ENCODE measurements at places on chromosomes 1 and 21. TPM values are rescaled to one million over a fixed set of nuclear protein-coding genes. Genes with fewer than 3 reads are reported as not detected.
A peak's percentile ranks its signal among the peaks of the same experiment; 100 is the strongest.

The NPPA gene
- total RNA-seq, result not detected

The CITED4 gene
- total RNA-seq, result 15.0 TPM

The ADCY10 gene
- total RNA-seq, result 0.20 TPM

The LCK gene
- total RNA-seq, result 472 TPM

The WDR64 gene
- 0.99 TPM for total RNA-seq

The TMIGD3 gene
- 0.42 TPM for total RNA-seq

The AMY1B gene
- total RNA-seq, result not detected

The NHLH1 gene
- 0.33 TPM for total RNA-seq

The PCP4L1 gene
- total RNA-seq, result 1.1 TPM

The SELENBP1 gene
- total RNA-seq, result not detected

The APCS gene
- total RNA-seq, result not detected

The S100B gene
- total RNA-seq, result 16.3 TPM

The PTPN22 gene
- 74.1 TPM for total RNA-seq

DNA sequence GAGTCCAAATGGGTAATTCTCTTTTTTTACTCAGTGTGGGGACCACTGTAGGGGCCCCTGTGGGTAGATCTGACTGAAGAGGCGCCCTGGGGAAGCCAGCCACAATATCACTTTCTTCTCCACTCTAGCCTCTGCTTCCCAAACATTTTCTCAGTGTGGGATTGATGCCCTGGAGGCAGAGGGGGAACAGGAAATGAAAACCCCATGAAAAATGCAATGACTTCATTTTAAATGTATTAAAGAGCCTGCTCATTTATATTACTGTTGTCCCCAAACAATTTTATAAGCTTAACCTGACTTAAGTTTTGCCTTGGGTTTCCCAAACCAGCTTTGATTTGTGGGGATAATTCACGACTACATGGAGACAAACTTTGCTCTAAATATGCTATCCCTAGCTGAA, 181.9 kb downstream of the C1orf94 start:
- H3K36me3 ChIP-seq, result no peaks in the 10 kb centered on the region
- peaks cover 2% of the 10 kb centered on the region for H3K27me3 ChIP-seq
- no peak overlapping the region for H3K27ac ChIP-seq
- DNase-seq, result no peak

GRCh38 chr21:38179511-38179910, 77.3 kb upstream of the KCNJ15 start:
- no peak overlapping the region for H3K27ac ChIP-seq
- no peaks in the 10 kb centered on the region for H3K36me3 ChIP-seq
- peaks cover 7% of the 10 kb centered on the region for H3K27me3 ChIP-seq
- H3K4me1 ChIP-seq, result no peaks in the 10 kb centered on the region

DNA sequence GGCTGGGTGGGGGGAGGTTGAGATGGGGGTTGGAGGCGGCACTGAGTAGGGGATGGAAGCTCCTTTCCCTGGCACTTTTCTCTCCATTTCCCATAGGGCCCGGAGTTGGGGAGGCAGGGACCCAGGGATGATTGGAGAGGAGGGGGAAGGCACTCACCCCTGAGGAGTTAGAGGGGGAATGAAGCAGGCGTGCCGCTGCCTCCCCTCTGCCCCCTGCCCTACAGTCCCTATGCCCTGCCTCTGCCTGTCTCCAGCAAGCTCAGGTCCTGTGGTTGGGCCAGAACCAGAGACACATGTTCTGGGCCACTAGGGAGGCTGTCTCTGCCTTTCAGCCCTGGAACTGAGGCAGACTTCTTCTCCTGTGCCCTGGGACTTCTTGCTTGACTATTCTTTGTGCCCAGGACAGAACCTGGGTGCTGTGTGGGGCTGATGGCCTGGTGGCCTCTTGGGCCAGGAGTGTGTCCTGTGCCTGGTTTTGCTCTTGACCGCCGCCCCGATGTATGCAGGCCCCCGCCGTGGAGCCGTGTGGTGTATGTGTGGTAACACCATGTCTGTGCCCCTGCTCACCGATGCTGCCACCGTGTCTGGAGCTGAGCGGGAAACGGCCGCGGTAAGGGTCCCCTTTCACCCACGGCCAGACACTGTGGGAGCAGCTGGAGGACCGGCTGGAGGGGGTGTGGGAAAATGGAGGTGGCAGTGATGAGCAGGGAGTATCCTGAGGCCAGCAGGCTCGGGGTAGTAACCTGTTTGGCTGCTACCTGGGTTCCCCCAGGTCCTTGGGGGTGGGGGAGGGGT, 1.4 kb downstream of the LYPLA2 start:
- DNase-seq, result no peak
- peak overlapping the region; percentile 98 for H3K27ac ChIP-seq
- peaks cover 12% of the 10 kb centered on the region for H3K4me1 ChIP-seq

DNA sequence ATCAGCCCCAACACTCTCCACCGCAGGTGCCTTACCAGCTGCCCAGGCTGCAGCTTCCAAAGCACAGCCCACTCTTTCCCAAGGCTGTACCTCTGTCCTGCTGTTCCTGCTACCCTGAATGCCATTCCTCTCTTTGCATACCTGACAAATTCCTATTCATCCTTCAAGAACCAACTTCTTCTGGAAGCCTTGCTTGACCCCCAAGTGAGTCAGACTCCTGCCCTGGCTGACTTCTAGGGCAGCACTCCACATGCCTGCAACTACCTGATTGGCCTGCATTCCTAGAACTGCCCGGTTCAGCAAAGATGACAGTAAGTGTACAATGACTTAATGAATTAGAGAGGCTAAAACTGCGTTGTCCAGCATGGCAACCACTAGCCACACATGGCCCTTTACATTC, 20.8 kb upstream of the PDZK1IP1 start:
- H3K27me3 ChIP-seq, result peaks cover 8% of the 10 kb centered on the region
- no peaks in the 10 kb centered on the region for H3K36me3 ChIP-seq
- DNase-seq, result no peak
- peaks cover 2% of the 10 kb centered on the region for H3K4me1 ChIP-seq
- no peak overlapping the region for H3K4me3 ChIP-seq

GRCh38 chr1:12380326-12381249, 150.8 kb downstream of the VPS13D start:
- no peaks in the 10 kb centered on the region for H3K27me3 ChIP-seq
- H3K4me3 ChIP-seq, result no peak overlapping the region
- DNase-seq, result no peak

- no peaks in the 10 kb centered on the region for H3K36me3 ChIP-seq
- no peak overlapping the region for H3K27ac ChIP-seq
- H3K4me3 ChIP-seq, result no peak overlapping the region
- DNase-seq, result no peak
- H3K4me1 ChIP-seq, result peaks cover 8% of the 10 kb centered on the region
These were observed 23.9 kb downstream of the CNIH3 start for GRCh38 chr1:224640018-224640417.

DNA sequence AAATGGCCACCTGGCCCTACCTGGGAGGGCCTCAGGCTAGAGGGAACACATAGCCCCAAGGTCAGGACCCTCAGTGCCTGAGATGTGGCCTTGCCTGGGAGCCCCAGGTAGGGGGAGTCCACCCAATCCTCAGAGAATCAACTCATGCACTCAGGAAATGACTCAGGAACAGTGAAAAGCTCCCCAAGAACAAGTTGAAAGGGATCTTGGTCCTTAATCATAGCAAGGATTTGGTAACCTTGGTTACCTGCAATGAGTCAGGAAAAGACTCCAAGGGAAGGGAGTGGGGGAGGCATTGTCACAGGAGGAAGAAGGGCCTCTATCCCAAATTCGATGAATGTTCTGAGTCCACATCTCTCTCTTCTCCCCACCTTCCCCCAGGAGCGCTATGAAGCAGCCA, 17.0 kb downstream of the MAP7D1 start:
- DNase-seq, result no peak
- no peaks in the 10 kb centered on the region for H3K27me3 ChIP-seq
- no peak overlapping the region for H3K4me3 ChIP-seq
- H3K27ac ChIP-seq, result no peak overlapping the region
- H3K4me1 ChIP-seq, result peaks cover 7% of the 10 kb centered on the region

GRCh38 chr1:13830616-13831280, 130.8 kb downstream of the PRDM2 start:
- no peak overlapping the region for H3K4me3 ChIP-seq
- H3K27me3 ChIP-seq, result peaks cover 2% of the 10 kb centered on the region
- H3K4me1 ChIP-seq, result no peaks in the 10 kb centered on the region
- no peak overlapping the region for H3K27ac ChIP-seq

DNA sequence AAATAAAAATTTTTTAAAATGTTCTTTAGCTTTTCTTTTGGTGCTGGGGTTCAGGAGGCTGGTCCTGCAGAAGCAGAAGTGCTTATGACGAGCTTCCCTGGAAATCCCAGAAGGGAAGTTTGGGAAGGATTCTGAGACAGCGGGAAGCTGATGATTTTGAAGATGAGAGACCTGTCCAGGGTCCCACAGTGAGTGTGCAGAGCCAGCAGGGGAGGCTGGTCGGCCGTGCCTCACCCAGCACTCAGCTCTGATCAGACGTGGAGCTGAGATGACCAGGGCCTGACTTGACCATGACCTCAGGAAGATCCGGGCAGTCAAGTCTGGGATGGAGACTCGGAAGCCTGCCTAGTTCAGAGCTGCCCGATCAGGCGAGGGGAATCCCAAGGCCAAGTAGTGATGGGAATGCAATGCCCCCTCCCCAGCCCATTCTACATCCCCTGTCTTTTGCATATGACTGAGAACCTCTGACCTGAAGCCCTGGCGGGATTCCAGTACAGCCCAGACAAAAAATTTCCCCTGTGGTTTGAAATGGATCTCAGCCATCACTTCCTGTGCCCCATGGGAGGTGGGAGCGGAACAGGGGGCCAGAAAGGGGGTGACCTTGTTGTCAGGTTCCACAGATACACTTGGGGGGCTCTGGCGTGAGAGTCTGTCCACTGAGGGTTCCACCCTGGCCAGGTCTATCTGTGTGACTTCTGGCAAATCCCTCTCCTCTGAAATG, 96.8 kb upstream of the RUNX3 start:
- no peak overlapping the region for H3K4me3 ChIP-seq
- no peaks in the 10 kb centered on the region for H3K36me3 ChIP-seq
- no peaks in the 10 kb centered on the region for H3K27me3 ChIP-seq
- H3K4me1 ChIP-seq, result peaks cover 89% of the 10 kb centered on the region

DNA sequence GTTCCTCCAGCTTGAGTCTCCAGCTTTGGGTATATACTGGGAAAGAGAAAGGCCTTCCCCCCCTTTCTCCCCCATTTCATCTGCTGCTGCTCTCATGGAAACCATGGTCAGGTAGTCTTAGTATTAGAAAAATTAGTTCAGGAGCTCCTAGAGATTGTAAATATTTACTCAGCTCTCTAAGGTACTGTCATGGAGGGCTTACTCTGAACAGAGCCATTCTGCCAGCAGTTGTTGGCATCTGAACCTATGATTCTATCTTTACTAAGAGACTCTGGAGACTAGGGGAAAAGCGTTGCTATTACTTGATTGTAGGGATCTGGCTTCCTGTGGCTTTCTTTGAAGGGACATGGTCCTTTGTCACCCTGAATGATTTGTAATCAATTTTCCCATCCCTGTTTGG, 6.1 kb downstream of the INTS3 start:
- no peaks in the 10 kb centered on the region for H3K27me3 ChIP-seq
- peaks cover 25% of the 10 kb centered on the region for H3K4me1 ChIP-seq
- H3K4me3 ChIP-seq, result no peak overlapping the region
- no peak overlapping the region for H3K27ac ChIP-seq
- DNase-seq, result no peak
- H3K36me3 ChIP-seq, result peaks cover 8% of the 10 kb centered on the region

- peaks cover 66% of the 10 kb centered on the region for H3K27me3 ChIP-seq
- H3K36me3 ChIP-seq, result no peaks in the 10 kb centered on the region
- no peak for DNase-seq
- peaks cover 14% of the 10 kb centered on the region for H3K4me1 ChIP-seq
- H3K27ac ChIP-seq, result peak within 1 kb of the TSS; percentile 81
- peak within 1 kb of the TSS; percentile 93 for H3K4me3 ChIP-seq
These were observed at the start of gene ASAP3 for GRCh38 chr1:23483321-23484252. Gene ASAP3 (minus strand): TSS chr1:23484179. CDS start chr1:23484133, 46 bp downstream.

- no peak overlapping the region for H3K27ac ChIP-seq
- no peak overlapping the region for H3K4me3 ChIP-seq
- H3K36me3 ChIP-seq, result no peaks in the 10 kb centered on the region
- H3K27me3 ChIP-seq, result no peaks in the 10 kb centered on the region
- H3K4me1 ChIP-seq, result no peaks in the 10 kb centered on the region
These were observed 49.4 kb upstream of the KIAA1614 start for GRCh38 chr1:180863158-180863775.

GRCh38 chr1:211371406-211372105, 44.9 kb downstream of the TRAF5 start:
- H3K4me1 ChIP-seq, result peaks cover 14% of the 10 kb centered on the region
- H3K27ac ChIP-seq, result no peak overlapping the region
- peaks cover 37% of the 10 kb centered on the region for H3K36me3 ChIP-seq

DNA sequence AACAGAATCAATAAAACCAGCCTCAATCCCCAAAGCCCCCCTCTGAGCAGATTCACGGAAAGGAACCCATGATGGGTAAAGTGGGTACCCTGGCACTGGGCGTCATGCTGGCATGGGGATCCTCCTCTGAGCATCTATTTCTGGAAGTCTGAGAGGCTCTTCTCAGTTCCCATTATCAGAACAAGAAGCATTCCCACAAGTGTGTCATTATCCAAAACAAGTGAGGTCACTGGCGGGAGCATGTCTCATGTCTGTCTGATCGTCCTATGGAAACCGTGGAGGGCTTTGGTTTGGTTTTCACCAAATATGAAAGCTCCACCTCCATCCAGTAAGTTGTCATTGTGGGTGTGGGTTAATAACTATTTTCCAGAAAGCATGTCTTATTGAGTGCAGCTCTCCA, 70.7 kb downstream of the PGM1 start:
- H3K27me3 ChIP-seq, result no peaks in the 10 kb centered on the region
- no peak for DNase-seq
- H3K4me1 ChIP-seq, result peaks cover 13% of the 10 kb centered on the region
- no peak overlapping the region for H3K27ac ChIP-seq

DNA sequence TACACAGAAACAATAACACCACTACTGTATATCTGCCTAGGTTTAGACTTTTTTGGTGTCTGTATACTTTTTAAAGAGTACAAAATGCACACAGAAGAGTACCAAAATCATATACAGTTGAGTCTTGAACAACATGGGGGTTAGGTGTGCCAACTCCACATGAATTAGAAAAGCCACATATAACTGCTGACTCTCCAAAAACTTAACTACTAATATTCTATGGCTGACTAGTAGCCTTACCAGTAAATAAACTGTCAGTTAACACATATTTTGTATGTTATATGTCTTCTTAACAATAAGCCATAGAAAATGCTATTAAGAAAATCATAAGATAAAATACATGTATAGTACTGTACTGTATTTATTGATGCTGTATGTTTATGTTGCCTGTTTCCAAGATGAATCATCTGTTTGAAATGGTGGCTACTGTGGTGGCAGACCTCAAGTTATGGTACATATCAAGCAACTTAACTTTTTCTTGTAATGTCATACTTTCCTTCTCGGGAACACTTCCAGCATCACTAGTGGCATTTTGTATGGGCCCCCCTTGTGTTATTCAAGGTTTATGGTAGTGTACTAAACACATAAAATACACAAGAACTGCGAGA, 71.2 kb downstream of the LHX4 start:
- H3K4me3 ChIP-seq, result no peak overlapping the region
- peaks cover 12% of the 10 kb centered on the region for H3K36me3 ChIP-seq
- peaks cover 7% of the 10 kb centered on the region for H3K4me1 ChIP-seq
- no peak overlapping the region for H3K27ac ChIP-seq
- no peaks in the 10 kb centered on the region for H3K27me3 ChIP-seq

DNA sequence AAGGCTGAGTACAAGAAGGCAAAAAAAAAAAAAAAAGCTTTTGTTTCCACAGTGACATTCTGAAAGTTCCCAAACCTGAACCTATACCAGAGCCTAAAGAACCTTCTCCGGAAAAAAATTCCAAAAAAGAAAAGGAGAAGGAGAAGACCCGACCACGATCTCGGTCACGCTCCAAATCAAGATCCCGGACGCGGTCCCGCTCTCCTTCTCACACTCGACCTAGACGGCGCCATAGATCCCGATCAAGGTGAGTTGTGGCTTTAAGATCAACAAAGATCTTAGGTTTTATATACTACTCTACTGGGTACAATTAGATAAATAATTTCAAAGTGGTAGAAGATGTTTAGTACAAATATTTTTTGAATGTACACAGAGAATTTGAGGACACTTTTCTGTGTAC, 9.3 kb downstream of the SRRM1 start:
- H3K36me3 ChIP-seq, result peaks cover 49% of the 10 kb centered on the region
- no peak for DNase-seq
- H3K27me3 ChIP-seq, result no peaks in the 10 kb centered on the region
- no peak overlapping the region for H3K27ac ChIP-seq
- H3K4me1 ChIP-seq, result peaks cover 22% of the 10 kb centered on the region
